Activated CD8-positive, alpha-beta memory T cell treated with anti-CD3 and anti-CD28 coated beads for 1 hour (primary cell): ENCODE measurements at places on chromosomes 7 and 10.

GRCh38 chr7:77525231-77525630, 11.9 kb upstream of the PTPN12 start:
- no peak for DNase-seq

DNA sequence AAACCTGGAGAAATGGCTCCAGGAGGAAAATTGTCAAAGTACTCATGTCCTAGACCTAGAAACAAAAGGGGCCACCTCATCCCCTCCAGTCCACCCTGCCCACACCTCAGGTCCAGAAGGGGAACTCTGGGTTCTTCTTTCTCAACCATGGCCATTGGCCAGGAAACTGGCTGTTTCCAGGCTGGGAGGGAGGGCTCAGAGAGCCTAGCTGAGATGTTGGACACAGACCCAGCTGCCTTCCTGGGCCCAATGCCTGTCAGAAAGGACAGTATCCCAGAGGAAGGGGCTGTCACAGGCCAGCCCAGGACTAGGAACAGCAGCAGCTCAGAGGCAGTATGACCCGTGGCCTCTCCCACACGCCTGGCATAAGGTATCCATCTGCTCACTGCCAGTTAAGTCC, 9.6 kb downstream of the GRID1 start:
- no peak for DNase-seq

- DNase-seq = peak; percentile 59
Measured at GRCh38 chr7:44977304-44977958, 1.4 kb downstream of the MYO1G start.

- no peak for DNase-seq
Measured at GRCh38 chr10:19491166-19491565, 325.1 kb upstream of the PLXDC2 start.

DNA sequence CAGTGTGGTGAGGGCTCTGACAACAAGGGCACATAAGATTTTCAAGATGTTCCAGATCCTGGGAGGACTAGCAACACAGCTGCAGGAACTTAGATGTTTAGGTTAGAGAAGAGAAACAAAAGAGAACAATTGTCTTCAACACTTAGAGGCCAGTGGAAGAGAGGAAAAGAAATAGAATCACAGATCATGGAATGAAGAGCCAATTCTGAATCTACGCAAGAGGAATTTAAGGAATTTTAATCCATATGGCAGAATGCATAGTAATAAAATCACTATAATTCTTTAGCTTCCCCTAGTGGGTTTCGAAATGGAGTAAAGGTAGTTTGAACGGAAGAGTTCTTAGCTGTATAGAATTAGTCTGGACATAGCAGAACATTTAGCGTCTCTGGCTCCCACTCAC, 114.6 kb upstream of the LRRTM3 start:
- no peak for DNase-seq

DNA sequence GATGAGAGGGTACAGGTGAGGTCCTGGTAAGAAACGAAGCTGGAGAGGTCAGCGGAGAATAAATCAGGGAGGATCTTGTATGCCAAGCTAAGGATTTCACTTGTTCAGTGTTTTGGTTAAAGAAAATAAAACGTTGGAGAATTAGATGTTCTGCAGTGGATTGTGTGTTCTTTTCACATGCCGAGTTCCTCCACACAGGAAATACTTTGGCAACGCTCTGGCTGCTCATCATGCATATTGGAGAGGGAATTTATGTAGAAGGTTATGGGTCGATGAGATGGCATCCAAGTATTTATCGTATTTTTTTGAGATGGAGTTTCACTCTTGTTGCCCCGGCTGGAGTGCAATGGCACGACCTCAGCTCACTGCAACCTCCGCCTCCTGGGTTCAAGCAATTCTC, 11.0 kb downstream of the RPS24 start:
- no peak for DNase-seq

GRCh38 chr10:131553581-131553980, 242.1 kb upstream of the TCERG1L start:
- no peak for DNase-seq

DNA sequence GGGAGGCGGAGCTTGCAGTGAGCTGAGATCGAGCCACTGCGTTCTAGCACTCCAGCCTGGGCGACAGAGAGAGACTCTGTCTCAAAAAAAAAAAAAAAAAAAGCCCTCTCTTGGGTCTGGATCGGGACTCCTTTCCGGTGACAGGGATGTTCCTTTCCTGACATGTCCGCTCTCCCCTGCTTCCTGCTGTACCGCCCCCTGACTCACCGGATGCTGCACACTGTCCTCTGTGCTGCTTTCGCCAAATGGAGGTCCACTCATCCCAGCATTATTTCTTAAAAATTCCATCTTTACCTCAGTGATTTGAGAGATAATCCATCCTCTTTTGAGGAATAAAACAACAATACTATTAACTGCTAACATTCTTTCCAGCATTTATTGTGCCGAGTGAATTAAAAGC, 113.8 kb upstream of the EEPD1 start:
- no peak for DNase-seq

- no peak for DNase-seq
Measured at GRCh38 chr10:74086317-74086716, 64.3 kb downstream of the AP3M1 start.

DNA sequence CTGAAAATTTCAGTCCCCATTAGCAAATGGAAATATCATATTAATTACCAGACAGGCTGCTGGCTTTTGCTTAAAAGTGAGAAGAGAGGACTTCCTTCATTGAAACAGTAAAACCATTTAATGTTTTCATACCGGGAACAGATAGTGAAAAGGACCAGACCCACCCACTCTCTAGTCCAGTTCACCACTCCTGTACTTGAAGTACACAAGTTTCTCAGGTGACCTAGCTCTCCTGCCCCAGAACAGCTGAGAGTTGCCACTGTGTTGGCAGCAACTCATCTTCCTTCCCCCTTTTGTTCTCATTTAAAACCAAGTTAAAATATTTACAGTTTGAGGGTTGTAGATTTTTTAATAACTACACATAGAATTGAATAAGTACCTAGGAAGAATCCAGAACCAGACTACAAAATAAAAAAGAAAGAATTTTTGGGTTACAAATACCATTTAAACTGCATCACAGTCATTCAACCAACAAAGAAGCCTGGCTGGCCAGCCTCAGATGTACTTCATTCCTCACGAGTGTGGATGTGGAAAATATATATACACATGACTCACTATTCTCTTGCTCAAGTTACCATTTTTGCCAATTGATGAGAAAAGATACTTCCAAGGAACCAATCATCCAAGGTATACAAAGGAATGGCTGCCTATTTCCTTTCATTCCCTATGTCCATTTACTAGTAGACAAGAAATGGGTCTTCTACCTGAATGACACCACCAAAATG, 68.1 kb downstream of the VPS41 start:
- DNase-seq = no peak

DNA sequence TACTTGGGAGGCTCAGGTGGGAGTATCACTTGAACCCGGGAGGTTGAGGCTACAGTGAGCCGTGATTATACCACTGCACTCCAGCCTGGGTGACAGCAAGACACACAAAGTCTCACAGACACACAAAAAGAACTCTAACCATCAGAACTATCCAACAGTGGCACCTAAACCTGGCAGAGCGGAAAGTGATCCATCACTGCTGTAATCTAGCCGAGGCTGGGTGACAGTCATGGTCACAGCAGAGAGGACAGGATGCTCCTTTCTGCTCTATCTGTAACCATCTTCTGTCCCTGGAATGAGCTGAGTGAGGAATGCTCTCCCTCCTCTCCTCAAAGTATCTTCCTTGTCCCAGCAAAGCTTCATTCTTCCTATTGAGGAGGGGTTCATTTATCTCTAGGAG, 656.6 kb downstream of the LRMDA start:
- no peak for DNase-seq

GRCh38 chr7:13955494-13955893, 34.0 kb downstream of the ETV1 start:
- no peak for DNase-seq

DNA sequence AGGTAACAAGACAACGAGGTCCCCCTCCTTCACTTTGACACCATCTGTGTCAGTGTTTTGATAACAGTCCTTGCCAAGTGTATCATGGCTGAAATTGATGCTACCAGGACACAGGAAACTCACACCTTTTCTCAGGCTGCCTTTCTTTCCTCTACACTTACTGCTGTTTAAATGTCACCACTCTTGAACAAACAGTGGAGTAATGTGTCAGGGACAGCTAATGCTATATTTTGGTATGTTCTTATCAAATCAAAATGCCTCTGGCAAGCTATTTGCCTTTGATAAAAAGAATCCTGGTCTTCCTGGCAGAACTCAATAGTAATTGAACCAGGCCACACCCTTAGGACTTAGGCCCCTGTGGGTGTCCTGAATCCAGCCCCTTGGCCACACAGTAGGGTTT, 692.9 kb downstream of the LRMDA start:
- no peak for DNase-seq

GRCh38 chr7:72080865-72081510, 331.1 kb downstream of the CALN1 start:
- no peak for DNase-seq

GRCh38 chr10:75000748-75001321, 110.6 kb upstream of the SAMD8 start:
- no peak for DNase-seq

DNA sequence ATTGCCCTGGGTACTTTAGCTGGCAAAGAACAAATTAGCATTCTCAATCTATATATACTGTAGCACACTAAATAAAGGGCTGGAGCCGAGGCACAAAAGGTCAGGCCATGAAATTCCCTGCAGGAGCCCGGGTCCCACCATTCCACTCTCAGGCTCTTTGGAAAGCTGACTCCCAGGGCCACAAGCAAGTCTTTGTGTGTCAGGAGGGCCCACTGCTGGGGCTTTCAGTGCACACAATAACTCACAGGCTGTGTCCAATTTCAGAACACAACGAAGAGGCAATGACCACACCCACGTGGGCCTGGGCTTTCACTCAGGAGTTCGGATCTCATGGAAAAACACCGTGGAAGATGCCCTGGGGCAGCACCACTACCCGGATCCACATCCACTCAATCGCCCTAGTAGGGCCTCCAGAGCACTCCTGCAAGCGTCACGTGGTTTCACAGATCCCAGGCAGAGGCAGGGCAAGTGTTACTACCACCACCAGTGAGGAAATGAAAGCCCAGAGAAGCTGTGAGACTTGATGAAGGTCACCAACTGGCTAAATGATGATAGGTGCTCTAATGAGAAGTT, 60.3 kb downstream of the COBL start:
- DNase-seq = no peak

DNA sequence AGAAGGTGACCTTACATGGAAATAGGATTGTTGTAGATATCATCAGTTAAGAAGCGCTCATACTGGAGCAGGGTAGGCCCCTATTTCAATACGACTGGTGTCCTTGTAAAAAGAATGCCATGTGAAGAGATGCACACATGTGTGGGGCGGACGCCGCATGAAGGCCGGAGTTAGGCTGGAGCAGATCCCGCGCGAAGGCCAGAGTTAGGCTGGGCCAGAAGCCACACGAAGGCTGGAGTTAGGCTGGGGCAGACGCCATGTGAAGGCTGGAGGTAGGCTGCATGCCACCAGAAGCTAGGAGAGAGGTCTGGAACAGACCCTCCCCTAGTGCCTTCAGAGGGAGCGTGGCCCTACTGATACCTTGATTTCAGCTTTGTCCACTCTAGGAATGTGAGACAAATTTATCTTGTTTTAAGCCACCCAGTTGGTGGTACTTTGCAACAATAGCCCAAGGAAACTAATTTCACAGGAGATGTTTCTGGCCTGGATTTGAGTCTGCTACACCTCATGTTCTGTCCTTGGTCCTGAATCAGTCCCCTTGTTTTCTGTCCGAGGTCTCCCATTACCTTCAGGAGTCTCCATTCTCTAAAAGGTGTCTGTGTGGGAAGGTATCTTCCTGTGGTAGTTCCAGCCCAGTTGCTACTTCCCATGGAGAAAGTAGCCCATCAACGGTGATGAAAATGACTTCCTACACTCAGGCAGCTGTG, 585.8 kb downstream of the LRMDA start:
- no peak for DNase-seq

GRCh38 chr7:89073776-89074175, 278.2 kb upstream of the TEX47 start:
- DNase-seq = no peak

DNA sequence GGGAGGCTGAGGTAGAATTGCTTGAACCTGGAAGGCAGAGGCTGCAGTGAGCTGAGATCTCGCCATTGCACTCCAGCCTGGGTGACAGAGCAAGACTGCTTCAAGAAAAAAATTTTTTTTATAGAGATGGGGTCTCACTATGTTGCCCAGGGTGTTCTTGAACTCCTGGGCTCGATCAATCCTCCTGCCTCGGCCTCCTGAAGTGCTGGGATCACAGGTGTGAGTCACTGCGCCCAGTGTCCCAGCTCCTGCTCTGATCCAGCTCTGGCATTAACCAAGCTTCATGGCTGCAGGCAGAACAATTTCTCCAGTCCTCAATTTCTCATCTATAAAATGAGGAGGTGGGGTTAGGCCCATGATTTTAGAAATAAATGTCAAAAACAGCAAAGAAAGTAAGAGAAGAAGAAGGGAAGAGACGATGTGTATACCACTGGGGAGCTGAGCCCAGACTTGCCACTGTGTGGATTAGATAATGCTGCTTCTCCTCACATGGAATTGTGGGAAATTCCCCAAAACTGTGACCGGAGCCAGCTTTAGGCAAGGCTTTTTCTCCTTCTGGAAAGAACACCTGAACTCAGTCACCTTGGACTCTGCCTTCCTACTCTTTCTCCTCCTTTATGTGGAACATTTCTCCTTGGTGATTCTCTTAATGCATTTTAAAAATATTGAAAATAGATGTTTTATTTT, 25.5 kb downstream of the IL15RA start:
- no peak for DNase-seq

DNA sequence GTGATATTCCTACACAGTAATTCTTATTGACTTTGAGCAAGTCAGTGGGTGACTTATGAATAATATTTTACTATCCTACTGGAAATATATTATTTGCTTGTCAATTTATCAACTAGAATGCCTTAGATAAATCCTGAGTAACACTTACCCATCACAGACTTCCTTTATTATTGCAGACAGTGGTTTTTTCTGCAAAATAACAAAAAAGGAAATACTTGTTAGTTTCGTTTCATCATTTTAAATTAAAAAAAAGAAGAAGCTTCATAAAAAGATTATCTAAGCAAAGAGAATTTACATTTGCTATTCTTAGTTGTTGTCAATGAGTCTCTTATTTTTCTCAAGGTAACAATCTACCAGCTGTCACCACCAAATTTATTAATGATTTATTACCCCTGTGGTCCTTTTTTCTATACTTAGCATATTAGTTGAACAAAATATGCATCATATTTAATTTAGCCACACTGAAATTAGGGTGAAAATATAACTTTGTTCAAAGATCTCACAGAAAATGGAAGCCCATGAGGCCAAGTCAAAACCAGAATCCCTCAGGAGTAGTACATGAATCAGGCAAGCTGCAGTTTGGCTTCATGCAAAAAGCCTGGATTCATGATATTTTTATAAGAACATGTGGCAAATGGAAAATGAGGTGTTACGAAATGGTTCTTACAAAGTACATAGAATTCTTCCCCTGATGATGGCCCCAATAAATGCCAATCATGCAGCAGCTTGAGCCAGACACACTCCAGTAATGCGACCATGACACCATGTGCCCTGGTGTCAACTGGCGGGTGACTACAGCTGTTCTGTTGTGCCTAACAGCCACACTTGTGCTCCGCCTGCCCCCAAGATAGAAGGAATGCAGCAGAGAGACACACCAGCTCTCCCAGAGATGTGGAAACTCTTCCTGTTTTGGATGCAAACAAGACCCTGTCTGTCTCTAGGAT, 132.6 kb downstream of the ELMO1 start:
- no peak for DNase-seq
